ENCODE measurements at places on chromosomes 11 and 22. TPM values are rescaled to one million over a fixed set of nuclear protein-coding genes. Genes with fewer than 3 reads are reported as not detected.

Gene RBM14
- total RNA-seq, result 55.8 TPM

Gene ART1
- not detected for total RNA-seq

Gene MRGPRX3
- not detected for total RNA-seq

Gene FAM111B
- total RNA-seq, result 29.9 TPM

Gene ROBO4
- 265 TPM for total RNA-seq

Gene TCN1
- total RNA-seq, result not detected

Gene INPP5J
- total RNA-seq, result 0.29 TPM

Gene H19
- not detected for total RNA-seq

Gene FZD4
- 254 TPM for total RNA-seq

Gene OR52N4
- total RNA-seq, result not detected

Gene ANAPC15
- 34.2 TPM for total RNA-seq

Gene CALCA
- not detected for total RNA-seq

Gene DNAJB7
- not detected for total RNA-seq

Gene SLC22A24
- not detected for total RNA-seq

Gene OR51B2
- total RNA-seq, result not detected

Gene OAF
- 22.8 TPM for total RNA-seq

Gene MS4A6E
- not detected for total RNA-seq

Gene TEX54
- total RNA-seq, result not detected

Gene TIGD3
- total RNA-seq, result 0.14 TPM

Gene MS4A6A
- total RNA-seq, result 0.40 TPM

Gene YPEL4
- total RNA-seq, result 0.07 TPM

Gene CHRM4
- total RNA-seq, result 0.07 TPM

Gene IZUMO1R
- not detected for total RNA-seq

Gene XBP1
- total RNA-seq, result 150 TPM

Gene RAB38
- 8.6 TPM for total RNA-seq

Gene TENM4
- 0.13 TPM for total RNA-seq

Gene ALG8
- total RNA-seq, result 51.9 TPM

Gene SRPRA
- 104 TPM for total RNA-seq

Gene TTC9C
- total RNA-seq, result 32.9 TPM

Gene MPEG1
- not detected for total RNA-seq

Gene AMOTL1
- 53.6 TPM for total RNA-seq

Gene FOSL1
- 41.6 TPM for total RNA-seq

Gene SNX32
- 0.13 TPM for total RNA-seq

Gene FIBIN
- total RNA-seq, result not detected

Gene ST14
- total RNA-seq, result not detected

Gene APOL6
- 3.9 TPM for total RNA-seq

Gene VPREB1
- total RNA-seq, result not detected

Gene OR2AG2
- total RNA-seq, result 0.43 TPM

Gene IGF2
- total RNA-seq, result 1.2 TPM

Gene KRTAP5-10
- total RNA-seq, result not detected

Gene CCDC116
- 0.13 TPM for total RNA-seq

Gene TRPM5
- total RNA-seq, result not detected

Gene BRSK2
- 0.36 TPM for total RNA-seq

Gene HTR3A
- total RNA-seq, result not detected

Gene CNIH2
- total RNA-seq, result 0.13 TPM

Gene OR51E1
- total RNA-seq, result not detected

Gene OR51B5
- total RNA-seq, result not detected

Gene MMP27
- total RNA-seq, result not detected

Gene ANKK1
- total RNA-seq, result 0.07 TPM

Gene RPLP2
- total RNA-seq, result 248 TPM

Gene STK33
- total RNA-seq, result 1.1 TPM

Gene SOX6
- under 0.01 TPM for total RNA-seq

Gene TOM1
- 22.9 TPM for total RNA-seq

Gene SERHL2
- total RNA-seq, result 1.3 TPM

Gene CELSR1
- 1.3 TPM for total RNA-seq

Gene APOA4
- not detected for total RNA-seq

Gene LIF
- 0.27 TPM for total RNA-seq

All from thoracic aorta endothelial cell (primary cell).